ENCODE measurements at places on chromosomes 6 and 20.

DNA sequence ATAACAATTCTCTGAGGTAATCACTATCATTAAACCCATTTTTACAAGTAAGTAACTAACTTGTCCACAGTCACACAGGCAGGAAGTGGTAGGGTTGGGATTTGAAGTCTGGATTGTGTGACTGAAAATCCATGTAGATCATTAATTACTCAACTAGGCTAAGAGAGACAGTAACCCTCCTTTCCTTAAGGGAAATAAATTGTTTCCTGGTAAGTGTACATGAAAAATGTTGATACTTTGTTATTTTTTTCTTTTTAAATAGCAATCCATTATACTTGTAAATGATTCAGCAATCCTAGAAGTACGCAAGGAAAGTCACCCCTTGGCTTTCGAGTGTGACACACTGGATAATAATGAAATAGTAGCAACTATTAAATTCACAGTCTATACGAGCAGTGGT is 11.6 kb downstream of the SPACA1 start:
- no peak for DNase-seq

DNA sequence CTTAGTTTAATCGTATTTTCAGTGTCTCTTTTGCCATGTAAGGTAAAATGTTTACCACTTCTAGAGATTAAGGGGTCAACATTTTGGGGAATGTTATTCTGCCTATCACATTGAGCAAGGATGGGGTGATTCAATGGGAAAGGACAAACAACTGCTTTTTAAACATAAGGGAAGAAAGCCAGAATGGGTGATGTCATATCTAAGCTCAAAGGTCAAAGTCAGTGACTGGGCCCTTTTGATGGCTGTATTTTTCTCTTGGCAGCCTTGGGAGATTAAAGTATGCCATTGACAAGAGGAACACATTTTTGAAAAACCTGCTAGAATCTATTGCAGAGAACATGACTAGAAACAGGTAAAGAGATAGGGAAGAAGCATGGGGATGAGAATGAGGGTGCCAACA is 477.3 kb upstream of the IRAK1BP1 start:
- no peak for DNase-seq

- no peak for DNase-seq
Measured at GRCh38 chr6:31922942-31923341, 4.6 kb upstream of the C2 start.

- DNase-seq: no peak
Measured at GRCh38 chr6:155340464-155341129, 26.3 kb upstream of the TFB1M start.

- no peak for DNase-seq
Measured at GRCh38 chr20:9508240-9508661, 6.1 kb upstream of the LAMP5 start.

DNA sequence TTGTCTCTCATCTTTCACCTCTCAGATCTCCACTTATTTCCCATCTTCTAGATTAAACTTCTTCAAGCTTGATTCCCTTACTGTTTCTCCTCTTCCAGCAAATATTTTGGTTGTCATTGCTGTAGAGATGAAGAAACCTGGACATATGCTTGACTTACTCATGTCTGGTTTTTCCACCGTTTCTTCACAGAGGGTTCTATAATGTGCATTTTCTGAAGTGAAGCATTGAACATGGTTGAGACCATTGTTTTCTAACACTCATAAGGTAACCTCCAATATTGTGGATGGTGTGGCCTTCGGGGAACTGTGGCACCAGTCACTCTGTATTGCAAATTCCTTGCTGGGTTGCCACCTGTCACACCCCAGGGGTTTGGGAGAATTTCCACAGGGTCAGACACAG is 237.2 kb downstream of the PLCB1 start:
- DNase-seq: no peak
